Neuronal stem cell (in vitro differentiated cells): ENCODE measurements at places on chromosomes 11 and 22.

DNA sequence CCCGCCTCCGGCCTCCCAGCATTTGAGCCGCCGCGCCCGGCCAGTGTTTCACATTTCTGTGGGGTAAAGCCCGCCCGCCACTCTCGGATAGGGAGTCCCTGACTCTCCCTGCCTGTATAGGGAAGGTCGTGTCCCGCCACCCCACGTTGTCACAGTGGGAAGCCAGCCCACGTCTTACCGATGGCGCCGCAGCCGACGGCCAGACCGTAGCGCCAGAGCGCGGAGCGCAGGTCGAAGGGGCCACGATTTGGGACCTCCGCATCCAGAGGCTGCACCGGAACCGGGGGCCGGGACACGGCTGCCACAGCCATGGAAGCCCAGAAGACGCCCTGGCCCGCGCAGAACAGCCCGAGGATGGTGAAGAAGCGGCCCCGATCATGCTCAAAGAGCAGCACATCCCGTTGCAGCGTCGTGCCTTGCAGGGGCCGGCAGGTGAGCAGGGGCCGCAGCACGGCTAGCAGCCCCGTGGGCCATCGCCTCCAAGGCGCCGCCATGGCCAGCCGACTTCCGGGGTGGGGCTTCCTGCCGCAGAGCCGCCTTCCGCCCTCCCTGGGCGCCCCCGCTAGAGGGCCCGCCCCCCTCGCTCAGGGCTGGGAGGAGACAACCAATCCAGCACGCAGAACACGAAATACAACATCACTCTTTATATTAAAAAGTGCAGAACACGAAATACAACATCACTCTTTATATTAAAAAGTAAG is at the start of gene TMEM223:
Gene TMEM223 (minus strand): TSS at position 506 of the 701 bp plus-strand sequence. CDS start 12 bp downstream, at position 494.
- no peaks in the 10 kb centered on the region for H3K27me3 ChIP-seq
- H3K4me1 ChIP-seq, result peaks cover 12% of the 10 kb centered on the region
- H3K36me3 ChIP-seq, result peaks cover 83% of the 10 kb centered on the region
- H3K27ac ChIP-seq, result peak within 1 kb of the TSS; percentile 55

DNA sequence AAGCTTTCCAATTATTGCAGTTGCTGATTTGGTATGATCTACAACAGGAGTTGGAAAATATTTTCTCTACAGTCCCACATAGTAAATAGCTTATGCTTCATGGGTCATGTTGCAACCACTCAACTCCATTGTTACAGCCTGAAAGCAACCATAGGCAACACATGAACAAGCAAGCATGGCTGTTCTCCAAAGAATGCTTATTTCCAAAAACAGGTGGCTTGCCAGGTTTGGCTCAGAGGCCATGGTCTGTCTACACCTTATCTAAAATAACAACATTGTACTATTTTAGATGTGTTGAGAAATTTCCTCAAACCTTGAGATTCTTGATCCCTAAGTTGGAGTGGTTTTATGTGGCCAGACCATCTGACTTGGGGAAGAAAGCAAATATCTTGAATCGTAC is 153.9 kb upstream of the MPPED2 start:
- no peak for DNase-seq
- no peaks in the 10 kb centered on the region for H3K4me1 ChIP-seq
- H3K27ac ChIP-seq, result no peak overlapping the region
- H3K27me3 ChIP-seq, result no peaks in the 10 kb centered on the region
- H3K36me3 ChIP-seq, result no peaks in the 10 kb centered on the region

DNA sequence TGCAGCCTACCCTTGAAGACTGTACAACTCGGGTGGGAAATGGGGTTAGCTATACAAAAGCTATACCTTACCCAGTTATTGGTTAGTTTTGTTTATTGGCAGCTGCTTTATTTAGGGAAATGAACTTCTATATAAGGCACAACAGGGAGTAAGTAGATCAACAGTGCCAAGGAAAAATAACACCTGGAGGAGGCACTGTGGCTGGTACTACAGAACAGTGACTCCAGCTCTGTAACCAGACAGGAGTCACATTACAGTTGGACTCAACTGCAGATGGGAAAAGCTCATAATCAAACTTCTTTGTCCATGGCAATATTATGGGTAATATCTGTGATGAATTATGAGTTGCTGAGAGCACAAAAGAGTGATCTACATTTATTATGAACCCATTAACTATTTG is 14.0 kb downstream of the P4HA3 start:
- H3K4me3 ChIP-seq, result no peak overlapping the region
- H3K27ac ChIP-seq, result no peak overlapping the region
- no peaks in the 10 kb centered on the region for H3K36me3 ChIP-seq

- no peaks in the 10 kb centered on the region for H3K4me1 ChIP-seq
- no peaks in the 10 kb centered on the region for H3K36me3 ChIP-seq
- H3K27ac ChIP-seq, result no peak overlapping the region
- no peaks in the 10 kb centered on the region for H3K27me3 ChIP-seq
- H3K4me3 ChIP-seq, result no peak overlapping the region
Observed at GRCh38 chr11:81022057-81022456, 1581.2 kb upstream of the TENM4 start.

DNA sequence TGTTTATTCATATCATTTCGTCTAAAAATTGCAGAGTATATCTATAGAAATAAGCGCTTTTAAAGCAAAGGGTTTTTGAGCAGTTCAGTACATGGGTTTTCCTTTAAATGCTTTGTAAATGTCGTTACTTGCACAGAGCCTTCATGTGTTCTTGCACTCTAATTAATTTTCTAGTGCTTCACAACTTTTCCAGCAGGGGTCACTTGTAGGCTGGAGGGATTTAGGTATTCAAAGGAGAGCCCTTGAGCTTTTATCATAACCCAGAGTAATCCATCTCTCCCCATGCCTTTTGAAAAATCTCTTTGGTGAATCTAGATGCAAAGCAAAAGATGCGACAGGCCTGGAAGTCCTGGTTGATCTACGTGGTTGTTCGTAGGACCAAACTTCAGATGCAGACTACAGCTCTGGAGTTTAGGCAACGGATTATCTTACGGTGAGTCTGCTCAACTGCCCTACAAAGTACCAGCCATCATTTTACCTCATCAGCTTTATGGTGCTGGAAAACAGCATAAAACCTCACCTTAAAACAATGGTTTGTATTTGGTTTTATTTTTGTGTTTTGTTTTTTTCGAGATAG is 60.4 kb downstream of the SFI1 start:
- peak; percentile 9 for DNase-seq
- H3K36me3 ChIP-seq, result peaks cover 46% of the 10 kb centered on the region
- H3K4me3 ChIP-seq, result no peak overlapping the region
- no peaks in the 10 kb centered on the region for H3K4me1 ChIP-seq

DNA sequence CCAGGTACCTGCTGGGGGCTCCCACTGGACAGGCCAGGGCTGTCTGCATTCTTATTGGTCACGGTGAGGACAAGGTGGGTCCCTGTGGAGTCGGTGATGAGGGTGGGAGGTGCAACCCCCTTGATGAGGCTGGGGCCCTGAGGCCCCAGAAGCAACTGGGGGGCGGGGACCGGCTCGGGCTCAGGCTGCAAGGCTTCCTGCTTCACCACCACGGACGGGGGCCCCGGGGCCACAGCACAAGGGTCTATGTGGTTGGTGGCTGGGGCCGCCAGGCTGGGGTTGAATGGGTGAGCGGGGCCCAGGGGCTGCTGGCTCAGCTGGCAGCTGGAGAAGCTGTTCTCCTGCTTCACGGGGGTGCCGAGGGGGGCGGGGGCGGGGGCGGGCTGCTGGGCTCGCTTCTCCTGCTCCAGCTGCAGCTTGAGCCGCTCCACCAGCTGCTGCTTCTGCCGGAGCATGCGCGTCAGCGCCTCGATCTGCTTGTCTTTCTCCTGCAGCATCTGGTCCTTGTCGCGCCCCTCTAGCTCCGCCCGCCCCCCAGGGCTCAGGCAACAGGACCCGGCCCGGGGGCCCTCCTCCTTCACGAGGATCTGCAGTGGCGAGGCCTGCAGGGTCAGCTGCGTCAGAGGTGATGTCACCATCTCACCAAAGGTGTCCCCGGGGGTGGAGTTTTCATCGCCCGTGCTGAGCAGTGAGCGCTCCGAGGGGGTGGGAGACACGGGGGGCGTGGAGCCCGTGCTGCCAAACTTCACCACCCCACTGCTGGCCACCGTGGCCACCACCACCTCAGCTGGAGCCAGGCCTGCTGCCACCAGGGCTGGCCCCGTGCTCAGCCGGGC is 48.2 kb downstream of the SGSM3 start:
- H3K27ac ChIP-seq, result no peak overlapping the region
- H3K4me3 ChIP-seq, result no peak overlapping the region
- H3K27me3 ChIP-seq, result no peaks in the 10 kb centered on the region
- no peak for DNase-seq
- no peaks in the 10 kb centered on the region for H3K4me1 ChIP-seq
- H3K36me3 ChIP-seq, result peaks cover 56% of the 10 kb centered on the region

GRCh38 chr22:22872722-22873708 is 14.6 kb upstream of the IGLL5 start:
- no peak for DNase-seq
- no peak overlapping the region for H3K4me3 ChIP-seq
- H3K27ac ChIP-seq, result no peak overlapping the region
- peaks cover 2% of the 10 kb centered on the region for H3K27me3 ChIP-seq
- H3K36me3 ChIP-seq, result no peaks in the 10 kb centered on the region
- H3K4me1 ChIP-seq, result no peaks in the 10 kb centered on the region

GRCh38 chr11:70885281-70886231 is 366.8 kb downstream of the SHANK2 start:
- peaks cover 29% of the 10 kb centered on the region for H3K4me1 ChIP-seq
- no peaks in the 10 kb centered on the region for H3K27me3 ChIP-seq
- H3K27ac ChIP-seq, result no peak overlapping the region

GRCh38 chr11:11848891-11849746 is 7.3 kb downstream of the USP47 start:
- peak; percentile 48 for DNase-seq
- H3K27ac ChIP-seq, result no peak overlapping the region
- no peaks in the 10 kb centered on the region for H3K27me3 ChIP-seq
- H3K4me1 ChIP-seq, result peaks cover 3% of the 10 kb centered on the region
- no peak overlapping the region for H3K4me3 ChIP-seq
- H3K36me3 ChIP-seq, result no peaks in the 10 kb centered on the region

GRCh38 chr11:65814986-65815565 is 18.7 kb upstream of the SNX32 start:
- peaks cover 2% of the 10 kb centered on the region for H3K36me3 ChIP-seq
- peaks cover 2% of the 10 kb centered on the region for H3K4me1 ChIP-seq
- H3K4me3 ChIP-seq, result no peak overlapping the region
- H3K27ac ChIP-seq, result no peak overlapping the region

GRCh38 chr11:21121991-21122390 is 452.6 kb downstream of the NELL1 start:
- no peak overlapping the region for H3K4me3 ChIP-seq
- H3K36me3 ChIP-seq, result no peaks in the 10 kb centered on the region
- no peaks in the 10 kb centered on the region for H3K4me1 ChIP-seq
- H3K27ac ChIP-seq, result no peak overlapping the region

DNA sequence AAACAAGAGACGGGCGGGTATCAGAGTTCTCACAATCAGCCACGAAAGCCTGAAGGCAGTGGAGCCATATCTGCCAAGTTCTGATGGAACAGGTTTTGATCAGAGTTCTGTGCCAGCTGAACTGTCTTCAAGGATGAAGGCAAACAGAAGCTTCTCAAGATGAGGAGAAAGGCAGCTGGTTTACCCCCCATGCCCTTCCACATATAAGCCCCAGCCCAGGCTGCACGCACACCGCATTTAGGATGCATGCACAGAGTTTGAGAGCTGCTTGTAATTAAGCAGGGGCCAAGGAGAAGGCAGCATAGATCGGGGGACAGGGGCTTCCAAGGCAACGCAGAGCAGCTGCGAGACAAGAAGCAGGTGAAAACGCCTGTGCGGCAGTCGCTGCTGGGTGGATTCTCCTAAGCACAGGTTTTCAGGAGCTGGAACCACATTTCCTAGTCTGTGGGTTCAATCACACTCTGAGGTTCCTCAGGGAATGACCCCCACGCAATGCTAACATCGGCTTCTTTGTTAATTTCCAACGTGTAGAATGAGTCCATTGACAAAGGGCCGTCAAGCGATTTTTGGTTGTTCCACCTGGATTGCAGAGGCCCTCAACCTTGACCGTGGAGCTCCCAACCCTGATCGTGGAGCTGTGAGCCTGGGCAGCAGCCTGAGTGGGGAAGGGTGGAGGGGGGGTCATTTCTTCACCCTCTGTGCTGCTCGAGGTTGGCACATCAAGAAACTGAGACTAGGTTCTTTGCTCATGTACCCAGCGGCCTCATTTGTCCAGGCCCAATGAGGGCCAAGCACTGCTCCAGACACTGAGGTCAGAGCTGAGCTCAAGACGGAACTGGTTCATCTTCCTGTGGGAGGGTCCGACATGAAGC is 81.7 kb upstream of the SHISAL1 start:
- H3K36me3 ChIP-seq, result no peaks in the 10 kb centered on the region
- H3K4me3 ChIP-seq, result no peak overlapping the region
- no peaks in the 10 kb centered on the region for H3K27me3 ChIP-seq

- H3K4me1 ChIP-seq, result no peaks in the 10 kb centered on the region
- no peak for DNase-seq
- H3K4me3 ChIP-seq, result no peak overlapping the region
- no peaks in the 10 kb centered on the region for H3K27me3 ChIP-seq
- H3K27ac ChIP-seq, result no peak overlapping the region
Observed at GRCh38 chr22:28105988-28106387, 186.9 kb upstream of the PITPNB start.

DNA sequence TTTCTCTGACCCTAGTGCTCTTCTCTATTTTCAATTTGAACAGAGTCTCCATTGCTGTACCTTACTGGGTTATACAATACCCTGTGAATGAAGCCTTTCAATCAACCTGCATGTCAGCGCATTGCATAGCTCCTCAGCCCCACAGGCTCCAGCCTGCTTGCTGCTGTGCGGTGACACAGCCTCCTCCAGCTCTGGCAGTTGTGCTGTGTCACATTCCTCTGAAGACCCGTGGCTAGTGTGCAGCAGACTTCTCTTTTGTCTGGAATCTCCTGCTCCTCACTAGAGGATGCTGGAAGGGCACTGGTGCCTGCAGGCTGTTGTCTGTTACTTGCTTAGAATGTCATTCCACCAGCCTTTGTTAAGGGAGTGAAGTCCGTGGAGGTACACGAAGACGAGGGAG is 390.1 kb upstream of the B3GAT1 start:
- peak overlapping the region; percentile 80 for H3K27ac ChIP-seq
- peak; percentile 70 for DNase-seq
- H3K4me3 ChIP-seq, result no peak overlapping the region

DNA sequence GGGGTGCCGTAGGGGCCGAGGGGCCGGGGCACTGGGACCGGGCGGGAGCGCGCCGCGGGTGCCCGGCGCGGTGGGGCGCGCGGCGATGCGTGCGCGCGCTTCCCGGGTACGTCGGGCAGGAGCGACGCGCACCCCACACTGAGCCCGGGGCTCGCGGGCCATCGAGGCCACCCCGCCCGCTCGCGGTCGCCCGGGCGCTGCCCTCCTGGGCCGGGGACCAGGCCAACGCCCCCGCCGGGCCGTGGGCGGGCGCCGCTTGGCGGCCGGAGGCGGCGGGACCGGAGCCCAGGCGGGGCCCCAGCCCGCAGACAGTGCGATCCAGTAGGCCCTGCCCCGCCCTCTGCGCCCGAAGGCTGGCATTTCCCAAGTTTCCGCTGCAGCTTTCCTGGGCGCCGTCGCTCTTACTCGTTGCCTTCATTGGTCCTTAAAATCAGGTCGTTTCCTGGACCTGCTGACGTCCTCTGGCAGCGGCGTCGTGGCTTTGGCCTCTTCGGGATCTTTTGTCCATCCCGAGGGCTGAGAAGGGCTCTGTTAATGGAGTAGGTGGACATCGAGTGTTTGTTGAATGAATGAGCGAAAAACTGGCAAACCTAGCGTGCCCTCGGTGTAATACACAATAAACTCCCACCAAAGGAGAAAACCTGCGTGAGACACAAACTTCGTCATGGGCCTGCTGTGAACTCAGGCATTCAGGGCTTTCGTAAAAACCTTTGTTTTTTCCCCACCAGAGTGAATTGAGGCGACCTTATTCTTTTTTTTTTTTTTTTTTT is 638 bp downstream of the PARVA start:
- peak overlapping the region; percentile 45 for H3K4me3 ChIP-seq
- no peaks in the 10 kb centered on the region for H3K27me3 ChIP-seq
- no peaks in the 10 kb centered on the region for H3K36me3 ChIP-seq
- H3K4me1 ChIP-seq, result no peaks in the 10 kb centered on the region
